Activated T-helper 2 cell treated with anti-CD3 and anti-CD28 coated beads, Interferon-gamma antibody, Interleukin-2, Interleukin-4, amounts not matched to agents 10 μg/mL and 5 μg/mL and 100 μg/mL, durations not matched to agents 14 hours and 24 hours and 36 hours (primary cell): ENCODE measurements at places on chromosomes 6 and 20. TPM values are rescaled to one million over a fixed set of nuclear protein-coding genes. Genes with fewer than 3 reads are reported as not detected.

Gene TNFRSF21
- total RNA-seq = 2.7 and 2.8 TPM in 2 replicates

Gene BPI
- total RNA-seq = not detected in 2 replicates

Gene GRM1
- not detected in 2 replicates for total RNA-seq

Gene ABRACL
- total RNA-seq = 151 and 161 TPM in 2 replicates

Gene CYP39A1
- not detected in 2 replicates for total RNA-seq

Gene RSPH4A
- 0.11 and 0.14 TPM in 2 replicates for total RNA-seq

Gene ASCC3
- total RNA-seq = 62.9 and 63.5 TPM in 2 replicates

Gene HSPA1L
- 2.1 and 2.4 TPM in 2 replicates for total RNA-seq

Gene TXLNB
- 0.05 TPM in 1 of 2 replicates, not detected in the other for total RNA-seq

Gene MAPK13
- 34.7 and 37.5 TPM in 2 replicates for total RNA-seq

GRCh38 chr6:135087403-135087802 lies 32.8 kb upstream of the HBS1L start:
- no peak for DNase-seq

DNA sequence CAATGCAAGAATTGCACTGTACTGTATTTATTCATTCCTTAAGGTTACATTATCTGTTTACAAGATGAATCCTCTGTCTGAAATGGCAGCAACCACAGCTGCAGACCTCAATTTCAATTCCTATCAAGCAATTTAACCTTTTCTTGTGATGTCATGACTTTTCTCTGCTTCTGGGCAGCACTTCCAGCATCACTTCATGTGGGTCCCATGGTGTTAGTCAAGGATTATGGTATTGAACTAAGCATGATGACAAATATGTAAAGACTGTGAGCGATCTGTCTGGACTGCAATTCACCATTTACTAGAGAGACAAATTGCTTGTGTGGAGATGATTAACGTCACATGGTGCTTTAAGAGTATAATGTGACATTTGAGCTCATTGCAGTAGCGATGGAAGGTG lies 90.5 kb upstream of the CCN2 start:
- DNase-seq = no peak

DNA sequence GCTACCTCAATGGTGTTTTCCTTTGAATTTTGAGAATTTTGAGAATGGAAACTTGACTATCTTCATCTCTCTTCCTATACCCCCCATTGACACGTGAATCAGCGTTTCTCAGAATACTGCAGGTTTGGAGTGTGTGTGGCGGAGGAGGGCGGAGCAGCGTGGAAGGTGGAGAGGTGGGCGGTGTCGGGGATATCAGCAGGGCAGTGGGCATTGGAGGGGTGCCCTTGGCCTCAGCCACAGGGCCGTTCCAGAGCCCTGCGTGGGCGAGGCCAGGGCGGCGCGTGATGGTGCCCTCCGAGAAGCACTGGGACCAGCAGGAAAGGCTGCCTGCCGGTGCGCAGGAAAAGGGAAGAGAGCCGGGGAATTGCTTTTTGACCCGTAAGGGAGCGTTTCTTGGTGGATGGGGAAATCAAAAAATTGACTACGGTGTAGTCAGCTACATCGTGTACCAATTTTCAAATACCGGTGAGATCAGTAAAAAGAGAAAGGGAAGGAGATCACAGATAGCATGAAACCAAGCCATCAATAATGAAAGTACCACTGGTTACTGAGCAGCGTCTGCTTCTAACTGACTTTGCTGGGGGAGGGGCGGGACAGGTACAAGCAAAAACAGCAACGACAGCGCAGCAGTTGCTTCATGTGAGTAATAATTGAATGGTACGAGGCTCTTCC lies 82.7 kb upstream of the DUSP22 start:
- DNase-seq = peak; percentile 46

- DNase-seq = no peak
Observed at GRCh38 chr20:1975291-1975690, 18.6 kb downstream of the PDYN start.

- no peak for DNase-seq
Observed at GRCh38 chr6:83061190-83061589, 4.5 kb downstream of the UBE3D start.

DNA sequence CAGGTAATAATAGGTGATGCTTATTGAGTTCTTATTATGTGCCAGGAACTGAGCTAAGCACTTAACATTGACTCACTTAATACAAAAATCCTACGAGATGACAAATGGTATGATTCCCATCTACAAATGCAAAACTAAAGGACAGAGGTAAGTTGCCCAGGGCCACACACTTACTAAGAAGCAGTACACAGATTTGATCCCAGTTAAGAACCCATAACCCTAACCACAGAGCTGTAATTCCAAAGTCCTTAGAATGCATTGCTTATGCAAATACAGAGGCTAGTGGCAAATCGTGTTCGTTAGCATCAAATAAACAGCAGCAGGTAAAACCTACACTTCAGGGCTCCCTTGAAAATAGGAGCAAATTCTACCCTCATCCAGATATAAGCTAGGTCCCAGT lies 104.0 kb downstream of the SASH1 start:
- no peak for DNase-seq

DNA sequence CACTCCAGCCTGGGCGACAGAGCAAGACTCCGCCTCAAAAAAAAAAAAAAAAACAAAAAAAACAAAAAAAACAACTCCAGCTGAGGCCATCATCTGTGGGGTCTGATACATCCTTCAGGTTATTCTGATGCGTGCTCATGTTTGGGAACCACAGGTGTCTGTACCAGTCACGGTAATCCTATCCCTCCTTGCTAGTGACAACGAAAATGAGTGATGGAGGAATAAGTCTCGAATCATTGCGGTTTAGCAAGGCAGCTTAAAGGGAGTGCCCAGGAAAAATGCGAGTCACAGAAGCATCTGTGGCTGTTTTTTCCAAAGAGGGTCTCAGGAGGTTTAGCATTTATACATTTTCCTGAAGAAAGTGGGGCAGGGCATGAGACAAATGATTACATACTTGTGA lies 48.8 kb downstream of the MCUR1 start:
- no peak for DNase-seq

DNA sequence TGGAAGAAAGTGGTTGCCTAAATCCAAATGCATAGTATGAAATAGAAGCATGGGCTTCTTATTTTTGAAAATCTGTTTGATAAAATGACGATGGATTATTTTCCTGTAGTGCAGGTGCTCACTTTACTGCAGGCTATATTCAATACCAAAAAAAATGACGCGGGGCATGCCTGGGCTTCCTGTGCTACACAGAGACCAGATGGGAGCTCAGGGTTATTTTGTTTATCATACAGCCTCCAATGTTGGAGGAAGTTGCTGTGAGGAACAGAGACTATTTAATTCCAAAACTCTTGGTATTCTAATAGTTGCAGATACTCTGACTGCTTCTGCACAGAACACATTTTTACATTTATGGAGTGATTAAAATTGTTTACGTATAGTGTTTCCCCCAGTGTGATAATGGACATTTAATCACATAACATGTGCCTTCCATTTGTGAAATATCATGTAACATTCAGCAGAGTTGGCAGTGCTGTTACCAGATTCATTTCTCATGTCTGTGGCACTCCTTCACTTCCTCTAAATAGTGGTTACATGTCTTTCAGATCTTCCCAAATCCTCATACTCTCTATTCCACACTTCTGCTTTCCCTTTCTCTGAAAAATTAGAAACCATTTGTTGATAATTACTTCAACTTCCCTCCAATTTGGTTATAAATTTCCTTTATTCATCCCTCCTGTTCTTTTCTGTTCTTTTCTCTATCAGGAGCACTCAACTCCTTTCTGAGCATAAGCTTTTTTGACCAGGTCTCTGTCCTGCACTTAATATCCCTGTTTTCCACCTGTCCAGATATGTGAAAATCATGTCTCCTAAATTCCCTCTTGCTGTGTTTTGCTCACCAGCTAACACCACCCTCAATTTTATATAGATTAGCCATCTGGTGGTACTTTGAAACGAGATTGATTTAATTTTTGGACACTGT lies 121.6 kb downstream of the ADGRB3 start:
- DNase-seq = no peak

GRCh38 chr6:110523451-110524021 lies 47.1 kb upstream of the SLC22A16 start:
- no peak for DNase-seq

DNA sequence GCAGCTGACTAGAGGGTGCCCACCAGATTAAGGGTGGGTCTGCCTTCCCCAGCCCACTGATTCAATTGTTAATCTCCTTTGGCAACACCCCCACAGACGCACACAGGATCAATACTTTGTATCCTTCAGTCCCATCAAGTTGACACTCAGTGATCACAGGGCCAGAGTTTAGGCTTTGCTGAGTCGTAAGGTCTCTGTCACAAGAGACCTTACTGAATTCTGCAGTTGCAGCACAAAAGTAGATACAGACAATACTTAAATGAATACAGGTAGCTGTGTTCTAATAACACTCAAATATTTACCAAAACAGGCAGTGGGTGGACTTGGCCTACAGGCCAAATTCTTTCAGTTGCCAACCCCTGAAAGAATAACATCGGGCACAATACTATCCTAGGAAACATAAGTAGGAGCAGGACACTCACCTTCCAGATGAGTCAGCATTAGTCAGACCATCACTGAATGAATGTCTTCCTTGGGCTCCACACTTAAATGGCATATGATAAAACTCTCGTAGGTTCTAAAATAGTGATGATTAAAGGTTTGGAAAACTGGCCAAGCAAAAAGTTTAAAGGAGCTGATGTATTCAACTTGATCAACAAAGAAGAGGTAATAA lies 190.0 kb downstream of the UBE3D start:
- DNase-seq = no peak

- no peak for DNase-seq
Observed at GRCh38 chr6:43178150-43178549, 3.8 kb upstream of the CUL9 start.

- peak; percentile 39 for DNase-seq
Observed at GRCh38 chr6:15962449-15962764, 166.5 kb upstream of the MYLIP start.

- no peak for DNase-seq
Observed at GRCh38 chr20:62800314-62801259, 4.0 kb upstream of the OGFR start.

DNA sequence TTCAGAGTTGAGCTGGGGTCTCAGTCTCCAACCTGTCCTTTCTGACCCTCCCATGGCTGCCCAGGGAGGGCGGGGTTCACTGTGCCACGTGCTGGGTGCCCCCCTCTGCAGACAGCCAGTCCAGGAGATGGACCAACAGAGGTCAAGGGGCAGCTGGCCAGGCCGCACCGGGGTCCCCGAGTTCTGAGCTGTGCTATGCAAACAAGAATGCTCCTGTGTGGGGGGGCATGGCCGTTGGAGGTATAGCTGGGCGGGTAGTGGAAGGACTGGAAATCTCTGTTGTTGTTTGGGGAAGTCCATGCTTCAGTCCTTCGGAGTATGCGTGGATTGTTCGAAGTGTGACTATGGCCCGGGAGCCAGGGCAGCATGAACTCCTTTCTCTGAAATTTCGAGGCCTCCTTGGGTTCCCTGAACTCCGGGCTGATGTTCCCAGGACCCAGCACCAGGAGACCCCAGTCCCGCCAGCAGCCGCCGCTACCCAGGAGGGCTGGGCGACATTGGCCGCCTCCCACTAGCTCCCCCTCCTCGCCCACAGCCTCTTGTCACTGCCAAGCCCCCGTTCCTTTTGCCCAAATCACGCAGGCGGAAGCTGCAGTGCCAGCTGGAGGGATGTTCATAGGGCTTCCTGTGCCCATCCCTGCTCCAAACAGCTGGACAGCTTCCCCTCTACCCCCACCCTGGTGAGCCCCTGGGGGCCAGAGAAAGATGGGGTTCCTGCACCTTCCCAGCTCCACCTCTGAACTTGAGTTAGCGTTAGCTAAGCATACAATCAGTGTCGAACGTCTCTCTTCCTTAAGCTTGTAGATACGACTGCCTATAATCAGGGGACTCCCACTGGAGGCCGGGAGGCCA lies 126.6 kb downstream of the TAF4 start:
- DNase-seq = no peak

DNA sequence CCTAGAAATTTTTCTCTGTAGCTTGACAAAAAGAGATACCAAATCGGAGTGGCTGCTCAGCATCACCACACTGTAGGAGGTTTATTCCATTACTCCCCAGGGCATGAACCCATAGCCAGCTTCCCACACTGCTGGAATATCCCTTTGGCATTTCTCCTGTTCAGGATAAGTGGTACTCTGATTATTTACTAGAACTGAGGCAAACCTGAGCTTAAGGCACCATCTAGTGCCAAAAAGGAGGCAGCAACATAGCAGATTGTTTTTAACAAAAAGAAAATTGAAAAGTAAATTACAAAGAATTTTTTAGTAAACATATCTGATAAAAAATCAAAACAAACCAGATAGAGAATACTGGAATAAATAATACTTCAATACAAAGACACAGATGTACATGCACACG lies 181.7 kb downstream of the WDR27 start:
- DNase-seq = no peak

DNA sequence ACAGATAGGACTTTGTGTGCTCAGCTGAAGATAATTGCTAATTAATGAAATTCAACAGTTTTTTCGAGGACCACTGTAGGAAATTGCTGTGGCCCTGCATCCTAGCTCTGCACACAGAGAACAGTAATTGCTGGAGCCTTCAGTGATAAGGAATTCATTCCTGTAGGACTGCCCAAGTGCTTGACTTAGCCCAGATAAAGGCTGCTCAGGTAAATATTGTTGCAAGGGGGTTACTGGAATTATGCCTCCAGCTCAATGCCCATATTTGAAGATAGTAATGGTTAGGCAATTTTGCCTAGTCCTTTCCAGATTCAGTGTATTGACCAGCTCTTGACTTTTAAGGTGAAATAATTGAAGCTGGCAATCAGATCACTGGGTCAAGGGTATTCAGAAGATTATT lies 122.9 kb downstream of the SLC24A3 start:
- DNase-seq = no peak

DNA sequence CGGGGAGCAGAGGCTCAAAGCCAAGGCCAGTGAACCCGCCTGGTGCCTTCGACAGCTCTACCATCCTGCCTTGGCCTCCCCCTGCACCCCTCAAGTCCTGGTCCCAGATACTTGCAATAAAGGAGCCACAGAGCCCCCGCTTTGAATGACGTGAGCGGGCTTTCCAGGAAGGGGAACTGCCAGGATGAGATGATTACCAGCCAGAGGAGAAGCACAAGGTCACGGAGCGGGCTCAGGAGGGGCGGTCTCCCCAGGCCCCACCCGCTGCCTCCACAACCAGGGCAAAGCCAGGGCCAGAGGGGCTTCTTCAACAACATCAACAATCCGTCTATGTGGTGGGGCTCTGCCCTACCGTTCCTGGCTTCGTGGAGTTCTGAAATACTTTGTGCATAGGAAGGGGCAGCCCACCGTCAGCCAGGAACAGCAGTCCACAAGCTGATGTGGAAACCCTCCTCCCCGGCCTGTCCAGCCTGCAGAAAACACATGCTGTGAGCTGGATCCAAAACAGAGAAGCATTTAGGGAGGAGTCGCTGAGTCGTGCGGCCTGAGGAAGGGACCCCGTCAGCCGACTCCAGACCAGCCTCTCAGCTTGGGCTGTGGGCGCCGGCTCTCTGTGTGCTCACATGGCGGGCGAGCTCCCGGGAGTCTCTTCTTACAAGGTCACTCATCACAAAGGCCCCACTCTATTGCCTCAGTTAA lies 392.5 kb downstream of the CDH4 start:
- no peak for DNase-seq
